ENCODE measurements at places on chromosomes 3 and 15. TPM values are rescaled to one million over a fixed set of nuclear protein-coding genes. Genes with fewer than 3 reads are reported as not detected.

DNA sequence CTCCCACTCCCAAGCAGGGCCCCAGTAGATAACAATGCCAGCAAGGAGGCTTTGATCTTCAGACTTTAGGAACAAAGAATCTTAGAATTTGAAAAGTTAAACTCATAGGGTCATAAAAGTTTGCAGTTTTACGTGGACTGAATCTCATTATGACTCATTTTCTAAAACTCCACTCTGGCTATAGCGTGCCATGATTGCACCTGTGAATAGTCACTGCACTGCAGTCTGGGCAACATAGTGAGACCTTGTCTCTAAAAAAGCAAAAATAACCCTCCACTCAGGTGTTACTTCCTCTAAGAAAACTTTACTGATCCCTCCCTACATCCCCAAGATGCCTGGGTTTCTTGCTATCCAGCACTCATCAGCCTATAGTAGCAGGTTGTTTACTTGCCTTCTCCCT lies 104.5 kb downstream of the IL20RB start:
- DNase-seq: no peak

- DNase-seq: peak; percentile 33
Measured at GRCh38 chr3:171566803-171567422, 106.7 kb upstream of the TNIK start.

- no peak for DNase-seq
Measured at GRCh38 chr3:133476971-133477375, 77.1 kb downstream of the BFSP2 start.

DNA sequence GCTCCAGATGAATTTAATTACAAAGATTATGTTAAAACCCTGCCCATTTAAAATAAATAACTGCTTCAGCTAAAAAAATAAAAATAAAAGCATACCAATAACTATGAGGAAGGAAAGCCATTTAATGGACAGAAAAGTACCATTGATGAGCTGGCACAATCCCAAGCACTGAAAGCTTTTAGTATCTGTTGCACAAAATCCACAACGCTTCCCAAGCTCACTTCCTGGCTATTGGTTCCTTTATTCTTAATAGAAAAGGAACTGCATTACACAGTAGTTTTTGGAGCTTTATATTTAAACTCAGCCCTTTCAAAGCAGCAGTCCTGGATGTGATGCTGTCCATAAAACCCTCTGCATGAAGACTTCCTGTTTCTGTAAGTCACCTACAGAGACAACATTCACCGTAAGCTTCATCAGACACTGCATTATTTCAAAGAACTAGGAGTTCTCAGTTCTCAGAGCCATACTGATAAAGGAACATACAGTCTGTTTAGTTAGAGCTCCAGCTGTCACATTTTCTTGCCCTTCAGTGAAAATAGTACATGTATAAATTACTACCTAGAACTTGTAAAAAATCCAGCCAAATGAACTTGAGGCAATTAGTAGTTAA lies 81.5 kb downstream of the CSNK1G1 start:
- DNase-seq: no peak

DNA sequence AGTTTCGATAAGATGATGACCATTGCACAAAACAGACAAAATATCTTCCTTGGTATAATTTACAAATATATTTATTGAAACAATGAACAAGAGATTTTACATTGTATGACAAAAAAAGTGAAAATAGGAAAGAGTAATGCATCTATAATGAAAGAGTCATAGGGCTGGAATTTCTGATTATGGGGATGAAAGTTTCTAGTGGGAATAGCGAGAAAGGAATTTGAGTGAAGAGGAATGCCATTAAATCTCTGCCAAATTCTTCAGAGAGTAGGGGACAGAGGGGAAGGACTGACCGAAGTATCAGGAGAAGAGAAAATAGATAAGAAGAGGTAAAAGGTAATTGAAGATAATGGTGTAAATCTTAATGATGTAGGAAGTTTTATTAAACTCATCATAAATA lies 125.4 kb downstream of the VGLL3 start:
- no peak for DNase-seq

GRCh38 chr3:159727506-159727905 lies 261.1 kb upstream of the IL12A start:
- DNase-seq: no peak

GRCh38 chr3:110181226-110181625 lies 843.9 kb upstream of the DPPA4 start:
- no peak for DNase-seq

- DNase-seq: no peak
Measured at GRCh38 chr3:190491533-190492054, 22.3 kb upstream of the IL1RAP start.

DNA sequence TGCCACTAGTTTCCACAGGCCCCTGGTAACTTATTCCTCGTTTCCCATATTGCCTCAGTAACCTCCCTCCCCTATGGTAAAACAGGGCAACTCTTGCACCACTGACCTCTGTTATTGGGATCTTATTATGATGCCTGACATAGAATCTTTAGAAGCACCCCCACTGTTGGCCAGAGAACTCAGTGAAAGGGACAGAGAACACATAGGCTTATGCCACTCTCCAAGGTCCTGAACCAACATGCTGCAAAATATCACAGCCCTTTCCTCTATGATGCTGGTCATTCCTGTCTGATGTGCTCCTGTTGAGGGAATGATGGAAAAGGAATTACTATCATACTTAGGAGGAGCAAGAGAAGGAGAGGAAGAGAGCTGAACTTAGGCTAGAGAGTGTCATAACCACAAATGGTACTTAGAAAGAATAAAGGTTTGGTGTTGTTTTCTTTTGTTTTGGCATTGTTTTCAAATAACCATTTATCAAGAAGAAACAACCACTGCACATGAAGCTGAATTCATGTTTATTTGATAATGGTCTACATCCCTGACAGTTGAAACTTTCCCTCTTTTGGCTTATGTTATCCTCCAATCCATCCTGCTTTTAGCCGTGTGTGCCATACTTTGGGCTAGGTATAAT lies 330.2 kb downstream of the EPHB1 start:
- DNase-seq: peak; percentile 58

GRCh38 chr3:192062186-192062585 lies 601.2 kb downstream of the PYDC2 start:
- DNase-seq: no peak

DNA sequence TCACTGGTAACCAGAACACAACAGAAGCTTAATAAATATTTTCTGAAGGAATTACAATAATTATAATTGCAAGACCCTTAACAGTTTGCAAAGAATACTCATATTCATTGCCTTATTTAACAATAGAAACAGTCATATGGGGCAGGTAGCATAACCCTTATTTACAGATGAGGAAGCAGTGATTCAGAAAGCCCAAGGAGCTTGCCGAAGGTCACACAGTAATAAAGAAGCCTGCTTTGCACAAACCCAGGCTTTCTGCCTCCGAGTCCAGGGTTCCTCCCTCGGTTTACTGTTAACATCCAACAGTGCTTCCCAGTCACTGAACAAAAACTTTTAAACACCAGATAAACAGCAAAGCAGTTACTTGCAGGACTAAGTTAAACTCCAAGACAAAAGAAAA lies 35.3 kb downstream of the SRGAP3 start:
- DNase-seq: no peak

DNA sequence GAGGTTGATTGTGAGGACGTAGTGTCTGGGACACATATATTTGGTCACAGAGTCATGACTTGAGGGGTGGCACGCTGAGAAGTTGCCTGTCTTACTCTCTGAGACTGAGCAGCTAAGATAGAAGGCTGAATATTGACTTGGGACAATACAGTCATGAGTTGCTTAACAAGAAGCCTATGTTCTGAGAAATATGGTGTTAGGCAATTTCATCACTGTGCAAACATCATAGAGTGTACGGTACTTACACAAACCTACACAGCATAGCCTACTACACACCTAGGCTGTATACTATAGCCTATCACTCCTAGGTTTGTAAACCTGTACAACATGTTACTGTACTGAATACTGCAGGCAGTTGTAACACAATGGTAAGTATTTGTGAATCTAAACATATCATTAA lies 30.3 kb upstream of the SPESP1 start:
- DNase-seq: no peak

DNA sequence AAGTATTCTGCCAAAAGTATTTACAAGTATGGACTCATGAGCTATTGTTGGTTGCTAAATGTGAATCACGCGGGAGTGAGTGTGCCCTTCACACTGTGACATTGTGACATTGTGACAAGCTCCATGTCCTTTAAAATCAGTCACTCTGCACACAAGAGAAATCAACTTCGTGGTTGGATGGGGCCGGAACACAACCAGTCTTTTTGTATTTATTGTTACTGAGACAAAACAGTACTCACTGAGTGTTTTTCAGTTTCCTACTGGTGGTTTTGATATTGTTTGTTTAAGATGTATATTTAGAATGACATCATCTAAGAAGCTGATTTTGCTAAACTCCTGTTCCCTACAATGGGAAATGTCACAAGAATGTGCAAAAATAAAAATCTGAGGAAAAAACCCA lies 30.3 kb downstream of the SYNM start:
- no peak for DNase-seq

DNA sequence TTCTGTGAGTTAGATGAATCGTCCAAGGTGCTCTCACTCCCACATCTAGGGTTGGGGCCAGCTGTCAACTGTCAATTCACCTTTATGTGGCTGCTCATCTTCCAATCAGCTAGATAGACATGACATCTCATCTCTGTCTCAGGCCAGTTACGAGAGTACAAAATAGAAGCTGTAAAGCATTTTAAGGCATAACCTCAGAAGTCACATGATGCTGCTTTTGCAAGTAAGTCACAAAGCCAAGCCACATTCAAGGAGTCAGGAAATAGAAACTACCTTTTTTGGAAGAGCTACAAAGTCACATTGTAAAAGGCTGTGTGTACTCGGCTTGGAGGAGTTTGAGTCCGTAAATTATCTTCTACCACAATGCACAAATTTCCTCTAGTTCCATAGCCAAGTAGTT lies 5.1 kb upstream of the CCR1 start:
- DNase-seq: no peak

The GREM1 gene
- 0.31 TPM for polyA plus RNA-seq

The P3H2 gene
- polyA plus RNA-seq: 109 TPM

DNA sequence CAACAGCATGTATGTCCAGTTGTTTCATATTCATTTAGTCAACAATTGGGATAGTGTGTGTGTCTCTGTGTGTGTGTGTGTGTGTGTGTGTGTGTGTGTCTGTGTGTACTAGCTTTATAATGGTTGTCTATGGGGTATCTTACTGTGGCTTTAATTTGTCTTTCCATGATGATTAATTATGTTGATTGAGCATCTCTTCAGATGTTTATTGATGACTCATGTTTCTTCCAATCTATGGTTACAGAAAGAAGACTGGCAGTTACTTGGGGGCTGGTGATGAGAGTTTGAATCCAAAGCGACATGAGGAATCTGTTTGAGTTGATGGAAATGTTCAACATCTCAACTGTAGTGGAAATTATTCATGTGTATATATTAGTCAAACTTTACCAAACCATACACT lies 440.1 kb downstream of the ZNF385D start:
- DNase-seq: no peak

DNA sequence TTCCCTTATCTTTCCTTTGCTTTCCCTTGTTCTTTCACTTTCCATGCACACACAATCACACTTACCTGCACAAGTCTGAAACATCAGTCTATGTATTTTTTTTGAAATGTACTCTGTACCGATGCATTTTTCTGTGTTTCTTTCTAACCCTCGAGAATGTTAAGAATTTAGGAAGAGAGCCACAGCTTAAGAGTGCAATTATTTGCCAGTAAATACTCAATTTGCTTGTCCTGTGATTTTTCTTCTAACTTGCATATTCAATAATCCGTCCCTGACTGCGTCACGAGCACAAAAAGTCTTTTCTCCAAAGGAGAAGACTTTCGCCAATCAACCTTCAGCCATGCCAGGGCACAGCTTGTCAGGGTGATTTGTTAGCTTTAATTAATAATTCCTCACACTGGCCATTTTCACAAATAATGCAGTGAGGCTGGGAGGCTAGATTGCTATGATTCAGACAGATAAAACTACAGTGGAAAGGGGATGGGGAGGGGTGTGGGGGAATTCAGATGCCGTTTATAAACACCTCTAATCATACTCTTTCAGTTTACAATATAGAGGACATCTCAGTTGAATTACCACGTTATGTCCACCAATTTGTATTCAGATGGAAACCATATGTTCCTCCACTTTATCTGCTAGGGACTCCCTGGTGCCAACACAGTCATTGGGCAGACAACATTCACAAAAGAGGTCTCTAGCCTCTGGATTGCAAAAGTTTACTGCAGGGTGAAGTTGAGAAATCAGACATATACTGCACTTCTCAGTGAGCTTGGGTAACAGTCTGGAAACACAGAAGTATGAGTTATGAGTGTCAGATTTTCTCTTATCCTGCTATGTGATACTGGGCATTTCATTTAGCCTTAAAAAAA lies 388.0 kb downstream of the ZBTB20 start:
- no peak for DNase-seq

The RHOV gene
- polyA plus RNA-seq: 2.3 TPM

DNA sequence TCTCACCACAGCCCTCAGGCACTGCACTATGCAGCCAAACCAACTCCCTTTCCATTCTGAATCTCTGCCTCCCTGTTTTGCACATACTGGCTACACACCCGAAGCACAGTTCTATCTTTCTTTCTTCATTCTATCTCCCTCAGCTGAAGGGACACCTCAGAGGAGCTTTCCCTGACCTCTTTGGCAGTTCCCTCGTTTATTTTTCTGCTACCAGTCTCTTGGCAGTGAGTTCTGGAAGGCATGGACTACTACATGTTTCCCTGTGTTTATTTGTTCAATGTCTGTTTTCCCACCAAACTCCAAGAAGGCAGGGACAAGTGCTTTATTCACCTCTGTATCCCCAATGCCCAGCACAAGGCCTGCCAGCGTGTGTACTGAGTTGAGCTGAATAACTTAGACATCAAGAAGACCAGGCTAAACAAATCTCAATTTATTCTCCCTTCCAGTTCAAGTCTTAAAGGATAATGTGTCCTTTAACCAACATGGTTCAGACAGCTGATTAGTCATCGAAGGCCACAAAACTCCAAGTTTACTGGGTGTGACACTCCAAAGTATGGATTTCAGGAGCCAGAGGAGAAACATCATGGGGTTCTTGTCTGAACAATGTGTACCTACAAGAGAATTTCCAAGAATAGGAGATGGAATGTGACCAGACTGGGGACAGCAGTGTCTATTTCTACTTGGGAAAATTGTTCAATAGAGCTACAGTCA lies 260.1 kb upstream of the CTNNB1 start:
- DNase-seq: no peak

The HIGD2B gene
- not detected for polyA plus RNA-seq

The TM4SF18 gene
- 23.4 TPM for polyA plus RNA-seq

DNA sequence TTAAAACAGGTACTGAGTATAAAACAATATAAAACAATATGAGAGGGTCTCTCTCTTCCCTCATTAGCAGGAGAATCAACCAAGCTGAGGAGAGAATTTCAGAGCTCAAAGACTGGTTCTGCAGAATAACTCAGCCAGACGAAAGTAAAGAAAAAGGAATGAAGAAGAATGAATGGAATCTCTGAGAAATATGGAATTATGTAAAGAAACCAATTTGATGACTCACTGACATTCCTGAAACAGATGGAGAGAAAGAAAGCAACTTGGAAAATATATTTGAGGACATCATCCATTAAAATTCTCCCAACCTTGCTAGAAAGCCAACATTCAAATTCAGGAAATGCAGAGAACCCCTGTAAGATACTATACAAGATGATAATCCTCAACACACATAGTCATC lies 630.9 kb downstream of the PYDC2 start:
- no peak for DNase-seq

Measured in right renal pelvis (tissue), 4 donors.